H9 (cell line): ENCODE measurements at places on chromosomes 4 and X.

- no peak for DNase-seq
Observed at GRCh38 chr4:183588169-183588675, 70.8 kb downstream of the RWDD4 start.

GRCh38 chr4:2259541-2260343, 2.2 kb downstream of the MXD4 start:
- DNase-seq: no peak

DNA sequence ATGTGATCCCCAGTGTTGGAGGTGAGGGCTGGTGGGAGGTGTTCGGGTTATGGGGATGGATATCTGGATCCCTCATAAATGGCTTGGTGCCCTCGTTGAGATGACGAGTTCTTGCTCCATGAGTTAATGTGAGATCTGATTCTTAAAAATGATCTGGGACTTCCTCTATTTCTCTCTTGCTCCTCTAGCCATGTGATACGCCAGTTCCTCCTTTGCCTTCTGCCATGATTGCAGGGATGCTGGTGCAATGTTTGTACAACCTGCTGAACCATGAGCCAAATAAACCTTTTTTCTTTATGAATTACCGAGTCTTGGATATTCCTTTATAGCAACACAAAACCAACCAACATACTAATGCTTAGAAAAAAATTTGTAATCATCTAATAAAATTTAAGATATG, 56.6 kb downstream of the STAP1 start:
- no peak for DNase-seq

GRCh38 chr4:39812500-39812899, 114.6 kb downstream of the UBE2K start:
- no peak for DNase-seq

DNA sequence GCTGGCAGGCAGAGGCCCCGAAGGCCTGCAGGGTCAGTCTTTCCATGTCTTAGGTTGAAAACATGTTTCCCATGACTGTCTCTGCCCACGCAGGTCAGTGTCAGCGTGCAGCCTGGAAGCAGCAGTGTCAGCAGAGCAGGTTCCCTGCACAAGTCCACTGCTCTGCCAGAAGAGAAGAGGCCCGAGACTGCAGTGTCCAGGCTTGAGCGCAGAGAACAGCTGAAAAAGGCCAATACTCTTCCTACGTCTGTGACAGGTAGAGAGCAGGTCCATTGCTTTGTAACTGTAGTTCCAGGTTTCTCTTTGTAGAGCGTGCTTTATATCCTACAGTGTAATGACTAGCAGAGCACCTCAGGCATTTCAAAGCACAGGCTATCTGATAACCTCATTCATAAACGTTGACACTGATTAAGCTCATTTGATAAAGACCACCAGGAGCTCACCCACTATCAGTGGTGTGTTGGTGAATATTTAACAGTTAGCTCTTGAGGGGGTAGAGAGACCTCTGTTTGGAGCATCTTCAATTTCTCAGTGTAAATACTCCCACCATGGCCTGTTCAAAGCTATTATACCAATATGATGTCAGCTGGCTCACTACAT, 63.2 kb downstream of the AASDH start:
- DNase-seq: no peak
